ENCODE measurements at places on chromosomes 13 and 19.
A peak's percentile ranks its signal among the peaks of the same experiment; 100 is the strongest.

DNA sequence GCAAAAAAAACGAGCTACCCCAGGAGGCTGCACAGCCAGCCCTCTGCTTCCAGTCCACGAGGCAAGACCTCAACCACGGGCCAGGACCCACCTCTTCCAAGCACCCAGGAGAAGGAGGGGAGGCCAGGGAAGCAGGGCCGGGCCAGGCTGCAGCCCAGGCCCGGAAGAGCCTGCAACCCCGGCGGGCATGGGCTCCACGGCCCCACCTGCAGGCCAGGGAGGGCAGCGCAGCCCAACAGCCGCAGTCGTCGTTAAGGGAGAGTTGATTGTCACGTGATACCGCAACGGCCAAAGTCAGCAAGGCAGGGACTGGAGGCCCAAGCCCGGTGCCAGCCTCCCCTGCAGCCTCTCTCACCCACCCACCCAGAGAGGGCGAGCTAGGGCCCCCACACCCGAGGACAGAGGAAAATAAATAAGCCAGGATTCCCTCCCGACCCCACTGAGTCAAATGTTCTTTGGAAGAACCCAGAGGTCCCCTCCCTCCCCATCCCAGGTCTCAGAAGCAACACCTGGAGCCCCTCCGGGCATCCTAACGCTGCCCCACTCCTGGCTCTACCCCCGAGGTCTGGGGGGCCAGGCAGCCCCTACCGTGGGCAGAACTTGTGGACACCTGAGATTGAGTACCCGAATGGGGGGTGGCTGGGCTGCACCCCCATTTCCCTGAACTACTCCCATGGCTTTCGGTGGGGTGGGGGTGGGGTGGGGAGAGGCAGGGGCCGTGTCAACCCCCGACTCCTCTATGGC is 5.2 kb upstream of the REXO1 start:
- peak; percentile 66 for DNase-seq

GRCh38 chr19:44792281-44792680 is 14.6 kb downstream of the CBLC start:
- DNase-seq: no peak

DNA sequence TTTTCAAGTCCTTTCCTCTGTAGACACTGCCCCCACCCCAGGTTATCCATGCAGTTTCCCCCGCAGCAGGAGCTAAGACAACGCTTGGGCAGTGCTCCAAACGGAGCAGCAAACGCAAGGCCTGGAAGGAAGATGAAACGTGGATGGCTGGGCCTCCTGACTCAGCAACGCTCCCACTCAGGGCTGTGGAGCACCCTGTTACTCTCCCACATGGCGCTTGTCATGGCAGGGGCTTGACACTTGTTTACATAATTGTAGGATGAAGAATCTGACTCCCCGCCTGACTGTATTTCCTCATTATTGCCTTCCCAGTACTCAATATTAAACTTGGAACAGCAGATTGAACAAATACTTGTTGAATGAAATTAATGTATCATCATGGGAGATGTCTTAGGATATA is 799 bp upstream of the C1QTNF9B start:
- DNase-seq: no peak

- DNase-seq: no peak
Observed at GRCh38 chr13:47213047-47213446, 316.2 kb upstream of the HTR2A start.

- no peak for DNase-seq
Observed at GRCh38 chr13:97502706-97503105, 68.7 kb downstream of the RAP2A start.

- DNase-seq: no peak
Observed at GRCh38 chr19:17061691-17062090, 13.6 kb downstream of the HAUS8 start.

GRCh38 chr13:29816715-29817114 is 33.7 kb downstream of the UBL3 start:
- no peak for DNase-seq

DNA sequence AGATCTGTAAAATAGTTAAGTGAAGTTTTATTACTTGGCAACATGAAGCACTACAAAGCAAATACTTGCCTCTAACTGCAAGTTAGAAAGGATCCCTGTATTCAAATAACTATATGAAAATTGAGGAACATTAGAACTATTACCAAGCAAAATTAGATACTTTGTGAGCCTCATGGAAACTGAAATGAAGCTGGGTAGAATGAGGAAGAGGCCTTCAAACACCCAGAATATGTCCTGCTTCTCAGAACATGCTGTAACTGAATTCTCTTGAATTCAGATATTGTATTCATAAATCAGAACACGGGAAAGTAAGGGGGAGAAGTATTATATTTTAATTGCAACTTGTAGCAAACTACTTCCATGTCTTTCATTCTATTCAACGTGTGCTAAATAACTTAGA is 947.9 kb downstream of the PCDH17 start:
- DNase-seq: no peak

- DNase-seq: no peak
Observed at GRCh38 chr19:29170554-29170953, 42.4 kb downstream of the UQCRFS1 start.

- DNase-seq: no peak
Observed at GRCh38 chr13:113041896-113042295, 63.7 kb upstream of the F7 start.

DNA sequence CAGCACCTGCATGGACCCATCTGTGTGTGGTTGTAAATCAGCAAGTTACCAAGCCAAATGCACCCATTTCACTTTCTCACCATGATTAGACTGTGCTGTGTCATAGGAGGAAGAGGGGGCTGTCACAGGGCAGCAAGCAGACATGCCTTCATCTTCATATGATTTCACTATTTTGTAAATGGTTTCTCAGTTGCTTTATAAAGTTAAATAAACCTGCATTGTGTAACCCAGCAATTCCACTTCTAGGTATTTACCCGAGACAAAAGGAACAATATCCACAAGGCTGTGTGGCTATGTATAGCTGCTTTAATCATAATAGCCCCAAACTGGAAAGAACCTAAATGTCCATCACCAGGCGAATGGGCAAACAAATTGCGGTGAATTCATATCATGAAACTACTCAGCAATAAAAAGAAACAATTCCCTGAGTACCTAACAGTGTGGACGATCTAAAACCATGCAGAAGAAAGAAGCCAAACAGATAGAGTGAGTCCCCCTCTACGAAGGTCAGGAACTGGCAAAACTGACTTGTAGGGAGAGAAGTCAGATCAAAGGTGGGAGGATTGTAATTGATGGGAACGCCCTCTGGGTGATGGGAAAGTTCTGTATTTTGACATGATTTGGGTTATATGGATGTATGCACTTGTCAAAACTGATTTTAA is 185.4 kb downstream of the COL4A1 start:
- DNase-seq: no peak

DNA sequence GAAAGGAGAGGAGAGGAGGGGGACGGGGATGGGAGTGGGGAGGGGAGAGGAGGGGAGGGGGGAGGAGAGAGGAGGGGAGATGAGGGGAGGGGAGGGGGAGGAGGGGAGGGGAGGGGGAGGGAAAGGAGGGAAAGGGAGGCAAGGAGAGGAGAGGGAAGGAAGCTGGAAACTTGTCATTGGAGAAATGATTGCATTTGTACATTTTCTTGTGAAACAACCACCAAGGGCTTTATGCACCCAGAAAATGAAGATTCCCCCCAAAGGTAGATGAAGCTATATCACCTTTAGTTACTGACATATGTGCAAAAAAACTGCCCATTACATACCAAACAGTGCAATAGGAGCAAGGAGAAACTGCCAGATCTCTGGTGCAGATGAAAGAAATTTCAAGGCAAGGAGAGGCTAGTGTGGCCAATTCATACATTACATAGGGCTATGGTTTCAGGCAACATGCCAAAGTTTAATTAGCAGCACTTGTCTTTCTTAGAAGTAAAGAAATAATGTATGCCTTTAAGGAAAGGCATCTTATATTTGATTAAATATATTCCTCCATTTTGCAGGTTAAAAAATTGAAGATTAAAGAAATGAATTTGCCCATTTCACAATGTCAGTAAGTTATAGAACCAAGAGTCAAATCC is 49.5 kb upstream of the STK24 start:
- DNase-seq: no peak

DNA sequence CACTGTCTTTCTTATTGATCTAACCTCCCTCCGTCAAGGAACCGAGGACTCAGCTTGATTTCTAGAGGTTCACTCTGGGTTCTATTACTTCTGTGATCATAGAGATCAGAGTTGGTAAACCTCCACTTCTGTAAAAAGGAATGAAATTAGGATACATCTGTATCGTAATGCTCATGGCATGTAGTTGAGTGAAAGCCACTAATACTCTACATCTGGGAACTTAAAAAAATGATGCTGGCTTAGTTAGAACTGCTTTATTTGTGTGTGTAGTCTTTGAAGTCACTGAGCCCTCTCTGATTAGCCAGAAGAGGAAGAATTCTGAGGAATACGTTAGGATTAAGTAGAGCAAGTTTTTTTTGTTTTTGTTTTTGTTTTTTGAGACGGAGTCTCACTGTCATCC is 140.8 kb downstream of the GGACT start:
- DNase-seq: no peak

DNA sequence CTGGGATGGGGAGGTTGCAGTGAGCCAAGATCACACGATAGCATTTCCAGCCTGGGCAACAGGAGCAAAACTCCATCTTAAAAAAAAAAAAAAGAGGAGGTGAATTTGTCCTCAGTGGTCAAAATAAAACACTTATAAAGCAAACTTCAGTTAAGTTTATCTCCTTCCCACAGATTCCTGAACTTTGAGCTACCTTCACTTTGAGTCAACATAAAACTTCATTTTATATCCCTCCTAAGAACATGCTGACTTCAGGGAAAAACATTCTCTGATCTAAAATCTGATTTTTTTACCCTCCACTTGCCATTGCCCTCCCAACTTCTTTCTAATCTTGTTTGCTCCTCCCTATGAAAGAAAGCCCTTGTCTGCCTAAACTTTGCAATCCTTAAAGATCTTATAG is 59.0 kb downstream of the ZNF429 start:
- no peak for DNase-seq

GRCh38 chr13:102703726-102704035 is 8.8 kb upstream of the METTL21C start:
- no peak for DNase-seq

DNA sequence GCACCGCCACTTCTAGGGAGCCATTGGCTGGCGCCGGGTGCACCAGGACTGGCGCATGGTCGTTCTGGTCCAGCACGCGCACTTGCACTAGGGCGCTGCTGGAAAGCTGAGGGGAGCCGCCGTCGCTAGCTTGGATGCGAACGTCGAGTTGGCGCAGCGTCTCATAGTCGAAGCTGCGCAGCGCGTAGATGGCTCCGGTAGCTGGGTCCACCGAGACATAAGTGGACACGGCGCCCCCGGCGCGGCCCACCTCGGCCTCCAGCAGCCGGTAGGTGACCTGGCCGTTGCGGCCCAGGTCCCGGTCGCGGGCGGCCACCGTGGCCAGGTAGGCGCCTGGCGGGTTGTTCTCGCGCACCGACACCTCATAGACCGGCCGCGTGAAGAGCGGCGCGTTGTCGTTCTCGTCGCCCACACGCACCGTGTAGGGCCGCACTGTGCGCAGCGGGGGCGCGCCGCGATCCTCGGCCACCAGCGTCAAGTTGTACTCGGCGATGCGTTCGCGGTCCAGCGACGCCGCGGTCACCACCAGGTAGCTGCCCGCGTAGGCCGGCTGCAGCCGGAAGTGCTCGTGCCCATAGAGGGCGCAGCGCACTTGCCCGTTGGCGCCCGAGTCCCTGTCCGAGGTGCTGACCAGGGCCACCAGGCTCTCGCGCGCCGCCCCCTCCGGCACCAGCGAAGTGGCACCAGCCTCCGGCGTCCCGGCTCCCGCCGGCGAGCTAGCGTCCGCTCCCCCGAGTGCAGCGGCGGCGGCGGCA is 1.7 kb downstream of the PCDH8 start:
- DNase-seq: no peak

DNA sequence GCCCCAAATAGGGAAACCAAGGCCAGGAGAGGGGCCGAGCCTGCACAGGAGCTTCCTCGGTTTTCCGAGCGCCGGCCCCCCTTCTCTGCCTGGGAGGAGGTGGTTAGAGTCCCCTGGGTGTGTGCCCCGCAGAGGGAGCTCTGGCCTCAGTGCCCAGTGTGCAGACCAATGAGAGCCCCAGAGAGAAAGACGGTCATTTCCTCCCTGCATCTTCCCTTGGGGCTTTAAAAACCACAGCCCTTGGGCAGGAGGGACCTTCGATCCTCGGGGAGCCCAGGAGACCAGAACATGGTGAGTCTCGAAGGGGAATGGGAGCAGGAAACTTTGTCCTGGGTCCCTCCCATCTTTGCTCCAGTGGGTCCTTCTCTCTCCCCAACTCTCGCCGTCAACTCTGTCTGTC is at the start of gene C5AR1:
TSS of gene C5AR1 (plus strand) at position 254 of the 400 bp plus-strand sequence. CDS start at position 289, 35 bp downstream.
- DNase-seq: no peak

DNA sequence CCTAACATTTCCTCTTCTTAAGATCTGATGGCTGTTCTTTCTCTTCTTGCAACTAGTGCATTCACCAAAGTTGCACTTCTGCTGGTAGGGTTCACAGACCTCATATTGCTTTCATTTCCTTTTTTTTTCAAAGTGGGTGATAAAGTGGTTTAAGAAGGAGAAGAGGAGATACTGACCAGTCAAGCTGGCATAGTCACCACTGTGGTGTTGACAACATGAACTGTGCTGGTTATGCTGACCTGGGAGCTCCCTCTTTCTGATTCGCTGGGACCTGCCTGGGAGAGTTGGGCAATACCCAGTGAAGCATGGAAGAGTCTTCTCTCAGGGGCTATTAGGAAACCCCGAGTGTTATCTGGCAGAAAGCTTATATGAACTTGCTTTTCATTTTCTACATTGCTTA is 222.9 kb downstream of the SLITRK5 start:
- DNase-seq: no peak

DNA sequence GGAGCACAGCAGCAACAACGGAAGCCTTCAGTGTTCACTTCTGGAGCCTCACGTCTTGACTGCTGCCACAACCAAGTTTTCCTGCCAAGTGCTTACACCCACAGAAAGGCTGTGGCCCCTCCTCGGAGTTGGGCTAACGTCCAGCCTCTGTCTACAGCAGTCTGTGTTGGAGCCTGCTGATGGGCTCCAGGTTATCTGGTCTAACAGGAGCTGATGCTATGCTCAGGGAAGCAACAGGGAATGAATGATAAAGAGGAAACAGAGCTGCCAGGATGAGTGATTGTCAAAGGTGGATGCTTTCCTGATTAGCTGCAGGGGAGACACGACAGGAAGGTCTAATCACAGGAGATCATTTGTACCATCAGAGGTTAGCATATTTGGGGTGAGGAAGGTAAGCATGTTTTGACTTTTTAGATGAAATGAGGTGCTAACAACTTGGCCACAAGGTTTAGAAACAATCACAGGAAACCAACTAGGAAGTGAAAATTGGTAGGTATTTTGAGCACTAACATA is 53.8 kb upstream of the RCBTB2 start:
- DNase-seq: no peak

DNA sequence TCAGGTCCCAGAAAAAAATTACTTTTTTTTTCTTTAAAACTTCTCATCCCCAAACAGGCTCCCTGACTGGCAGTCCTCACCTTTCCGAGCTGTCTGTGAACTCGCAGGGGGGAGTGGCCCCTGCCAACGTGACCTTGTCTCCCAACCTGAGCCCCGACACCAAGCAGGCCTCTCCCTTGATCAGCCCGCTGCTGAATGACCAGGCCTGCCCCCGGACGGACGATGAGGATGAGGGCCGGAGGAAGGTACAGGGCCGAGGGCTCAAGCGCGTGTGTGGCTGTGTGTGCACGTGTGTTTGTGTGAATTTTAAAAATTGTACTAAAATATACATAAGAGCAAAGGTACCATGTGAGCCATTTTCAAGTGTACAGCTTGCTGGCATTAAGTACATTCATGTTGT is 167.6 kb downstream of the STK24 start:
- DNase-seq: no peak
